ENCODE measurements at places on chromosomes 3 and 15.

DNA sequence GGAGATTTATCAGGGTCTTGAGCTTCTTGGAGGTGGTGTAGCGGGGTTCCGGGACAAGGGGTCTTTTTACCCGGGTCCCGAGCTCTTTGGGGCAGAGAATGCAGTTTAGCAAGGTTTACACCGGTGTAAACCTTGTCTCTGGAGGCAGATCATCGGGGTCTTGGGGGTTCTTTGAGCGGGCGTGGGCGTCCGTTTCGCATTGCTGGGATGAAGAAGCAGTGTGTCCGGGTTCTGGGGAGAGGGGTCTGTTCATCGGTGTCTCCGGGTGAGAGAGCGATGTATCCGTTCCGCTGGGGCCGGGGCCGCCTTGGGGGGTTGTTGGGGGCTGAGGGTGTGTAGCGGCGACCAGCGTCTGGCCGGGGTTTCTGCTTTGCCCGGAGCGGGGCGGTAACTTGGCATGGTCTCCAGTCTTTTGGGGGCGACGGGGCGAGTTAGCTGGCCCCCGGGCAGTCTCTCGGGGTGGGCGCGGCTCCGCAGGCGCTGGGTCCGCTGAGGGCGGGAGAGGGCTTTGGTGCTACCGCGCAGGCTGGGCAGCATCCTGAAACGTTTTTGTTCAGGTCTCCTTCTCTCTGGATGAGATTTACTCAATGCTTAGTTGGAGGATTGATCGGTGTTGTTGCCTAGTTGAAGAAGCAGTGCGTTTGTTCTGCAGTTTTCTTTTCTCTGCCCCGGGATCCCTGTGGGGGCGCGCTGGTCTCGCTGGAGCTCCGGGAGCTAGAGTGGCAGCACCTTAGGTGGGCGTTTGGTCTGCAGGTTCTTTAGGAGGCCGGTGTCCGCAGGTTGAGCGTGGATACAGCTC is 843 bp downstream of the GLCE start:
- DNase-seq = no peak

- no peak for DNase-seq
Measured at GRCh38 chr3:31450345-31450744, 82.4 kb upstream of the STT3B start.

GRCh38 chr3:86563400-86563970 is 427.5 kb downstream of the VGLL3 start:
- DNase-seq = no peak

GRCh38 chr15:74380361-74381189 is 13.1 kb upstream of the CYP11A1 start:
- DNase-seq = no peak

DNA sequence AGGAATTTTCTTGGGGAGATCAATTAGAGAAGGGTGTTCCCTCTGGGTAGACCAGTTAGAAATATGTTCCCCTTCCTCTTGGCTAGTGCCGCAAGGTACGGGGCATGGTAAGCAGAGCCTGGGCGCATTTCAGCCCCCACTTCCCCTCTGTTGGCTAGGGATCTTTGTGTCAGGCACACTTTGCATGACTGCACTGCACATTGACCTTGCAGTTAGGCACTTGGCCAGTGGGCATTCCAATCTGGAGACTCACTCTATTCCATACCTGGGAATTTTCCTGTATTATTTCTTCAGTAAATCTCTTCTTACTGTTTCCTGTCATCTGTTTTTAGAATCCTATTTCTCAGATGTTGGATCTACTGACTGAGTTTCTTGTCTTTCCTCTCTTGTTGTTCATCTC is 30.0 kb upstream of the CACNA1D start:
- no peak for DNase-seq

Data from effector memory CD4-positive, alpha-beta T cell (primary cell).